ENCODE measurements at places on chromosomes 6 and 20.

DNA sequence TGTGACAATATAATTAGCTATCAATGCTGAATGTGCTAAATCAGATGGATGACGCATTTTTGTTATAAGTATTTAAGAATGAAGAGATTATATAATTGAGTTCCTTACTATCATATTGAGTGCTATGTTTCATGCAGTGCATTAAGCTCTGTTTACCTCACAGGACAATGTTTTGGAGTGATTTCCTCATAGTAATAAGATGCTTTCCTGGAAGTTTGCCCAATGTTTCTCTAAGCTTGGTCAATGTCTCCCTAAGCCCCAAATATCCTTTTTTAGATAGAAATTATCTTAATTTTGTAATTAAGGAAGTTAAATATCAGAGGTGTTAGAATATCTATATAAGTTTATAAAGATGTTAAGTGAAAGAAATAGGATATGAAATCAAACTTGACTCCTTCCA, 489.6 kb downstream of the MMUT start:
- DNase-seq, result no peak

- DNase-seq, result no peak
Observed at GRCh38 chr20:62015540-62016288, 50.0 kb downstream of the TAF4 start.

DNA sequence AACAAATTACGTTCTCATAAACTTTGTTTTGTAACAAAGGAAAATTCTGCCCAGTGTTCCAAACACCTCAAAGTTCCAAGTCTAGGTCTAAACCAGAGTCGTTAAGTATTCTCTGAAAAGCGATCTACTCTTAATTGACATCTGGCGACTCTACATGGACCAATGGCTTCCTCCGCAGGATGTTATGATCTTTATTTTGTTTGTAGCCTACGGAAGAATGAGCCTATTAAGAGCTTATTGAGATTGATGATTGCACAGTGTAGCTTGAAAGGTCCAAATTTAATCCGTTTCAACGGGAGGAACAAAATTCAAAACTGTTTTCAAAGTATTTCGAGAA, 61.1 kb downstream of the FAM217A start:
- peak; percentile 41 for DNase-seq

- DNase-seq, result peak; percentile 95
Observed at GRCh38 chr20:49724408-49725223, 10.9 kb upstream of the B4GALT5 start.

- no peak for DNase-seq
Observed at GRCh38 chr20:53980031-53980465, 90.3 kb downstream of the BCAS1 start.

DNA sequence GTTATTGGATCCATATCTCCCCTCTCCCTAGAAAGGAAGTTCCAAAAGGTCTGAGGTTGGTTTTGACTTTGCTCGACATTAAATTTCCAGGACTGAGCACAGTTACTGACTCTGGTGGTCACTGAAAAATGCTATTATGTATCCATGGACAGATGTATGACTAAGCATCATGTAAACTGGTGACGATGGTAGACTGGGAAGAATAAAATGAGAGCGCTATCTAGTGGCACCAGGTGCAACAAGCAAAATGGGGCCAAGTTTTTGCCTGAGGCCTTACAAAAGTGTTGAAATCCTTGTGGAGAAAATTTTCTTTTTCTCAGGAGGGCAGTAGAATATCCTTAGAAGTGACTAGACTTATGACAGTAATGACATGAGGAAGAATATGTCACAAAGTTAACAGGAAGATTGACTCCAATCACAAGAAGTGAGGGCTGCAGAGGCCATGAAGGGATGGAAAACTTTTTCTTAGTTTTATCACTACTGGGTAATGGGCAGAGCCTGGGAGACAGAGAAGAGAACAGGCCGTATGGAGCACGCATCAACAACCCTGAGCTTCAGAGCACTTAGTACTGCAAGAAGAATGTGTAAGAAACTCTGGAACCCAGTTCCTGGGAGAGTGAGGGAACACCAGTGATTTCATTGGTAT, 88.9 kb upstream of the ELOVL5 start:
- DNase-seq, result peak; percentile 82

GRCh38 chr6:35415065-35415891, 36.9 kb upstream of the FANCE start:
- peak; percentile 79 for DNase-seq

GRCh38 chr6:6723921-6724538, 135.5 kb downstream of the LY86 start:
- peak; percentile 94 for DNase-seq

DNA sequence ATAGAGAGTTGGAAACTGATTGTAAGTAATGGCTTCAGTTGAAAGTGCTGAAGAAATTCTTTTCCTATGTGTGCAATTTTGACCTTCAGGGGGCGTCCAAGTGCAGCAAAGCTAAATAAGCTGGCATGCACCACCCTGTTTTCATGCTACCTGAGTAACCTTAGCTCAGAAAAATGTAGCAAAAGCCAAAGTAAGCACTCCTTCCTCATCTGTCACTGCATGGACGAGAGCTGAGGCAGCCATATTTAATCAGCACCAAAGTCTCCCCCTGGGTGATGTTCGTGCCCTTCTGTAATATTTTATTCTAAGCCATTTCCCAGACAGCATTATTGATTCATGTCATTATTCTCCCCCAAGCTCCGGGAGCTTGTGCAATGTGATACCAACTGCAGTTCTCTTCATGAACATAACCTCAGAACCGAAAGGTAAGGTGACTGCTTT, 123.1 kb downstream of the RPS12 start:
- DNase-seq, result peak; percentile 69

DNA sequence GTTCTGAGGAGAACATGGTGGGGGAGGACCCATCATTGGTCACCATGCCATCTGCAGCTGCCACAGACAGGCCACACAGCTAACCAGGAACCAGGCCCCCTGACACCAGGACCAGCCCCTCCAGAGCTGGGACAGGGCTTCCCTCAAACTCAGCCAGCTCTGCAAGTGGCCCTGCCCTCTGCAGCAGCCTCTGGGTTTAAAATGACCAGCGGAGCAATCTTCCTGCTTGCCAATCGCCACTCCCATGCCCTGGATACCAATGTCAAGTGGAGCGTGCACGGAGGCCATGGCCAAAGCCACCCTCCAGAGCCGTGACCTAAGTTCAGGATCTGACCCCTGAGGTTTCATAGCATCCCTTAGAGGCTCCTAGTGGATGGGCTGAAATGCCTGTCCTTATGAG, 199.4 kb downstream of the SYNDIG1 start:
- no peak for DNase-seq

DNA sequence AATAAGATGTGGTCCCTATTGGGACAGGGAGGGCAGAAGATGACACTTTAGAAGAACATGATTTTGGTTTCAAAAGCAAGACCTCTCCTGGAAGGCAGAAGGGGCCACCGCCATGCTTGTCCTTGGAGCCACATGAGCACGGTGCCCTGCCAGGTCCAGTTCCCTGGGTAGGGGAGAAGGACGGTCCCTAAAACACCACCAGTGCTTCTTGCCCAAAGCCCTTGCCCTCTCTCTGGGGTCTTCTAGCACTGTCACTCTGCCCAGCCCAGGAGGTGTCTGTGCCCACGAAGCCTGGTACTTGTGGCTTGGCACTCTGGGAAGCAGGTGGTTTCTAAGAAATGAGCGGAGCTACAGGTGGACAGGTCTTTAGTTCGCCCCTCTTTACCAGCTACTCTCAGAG, 46.0 kb downstream of the PLCG1 start:
- no peak for DNase-seq

DNA sequence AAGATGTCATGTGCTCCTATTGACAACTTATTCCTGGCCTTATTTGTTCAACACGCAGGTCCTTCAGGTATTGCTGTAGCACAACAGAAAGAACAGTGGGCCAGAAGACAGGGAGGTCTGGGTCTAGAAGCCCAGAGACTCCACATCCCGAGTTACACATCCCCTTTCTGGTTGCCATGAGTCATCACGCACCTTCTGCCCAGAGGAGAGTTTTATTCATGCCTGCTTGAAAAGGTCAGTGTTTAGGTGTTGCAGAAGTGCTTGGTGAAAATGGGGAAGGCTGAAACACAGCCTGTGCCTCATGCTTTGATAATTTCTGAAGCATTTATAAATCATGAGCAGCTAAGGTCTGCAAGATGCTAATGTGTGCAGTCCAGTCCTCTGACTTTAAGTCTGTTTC, 256.4 kb downstream of the GMPR start:
- DNase-seq, result no peak

DNA sequence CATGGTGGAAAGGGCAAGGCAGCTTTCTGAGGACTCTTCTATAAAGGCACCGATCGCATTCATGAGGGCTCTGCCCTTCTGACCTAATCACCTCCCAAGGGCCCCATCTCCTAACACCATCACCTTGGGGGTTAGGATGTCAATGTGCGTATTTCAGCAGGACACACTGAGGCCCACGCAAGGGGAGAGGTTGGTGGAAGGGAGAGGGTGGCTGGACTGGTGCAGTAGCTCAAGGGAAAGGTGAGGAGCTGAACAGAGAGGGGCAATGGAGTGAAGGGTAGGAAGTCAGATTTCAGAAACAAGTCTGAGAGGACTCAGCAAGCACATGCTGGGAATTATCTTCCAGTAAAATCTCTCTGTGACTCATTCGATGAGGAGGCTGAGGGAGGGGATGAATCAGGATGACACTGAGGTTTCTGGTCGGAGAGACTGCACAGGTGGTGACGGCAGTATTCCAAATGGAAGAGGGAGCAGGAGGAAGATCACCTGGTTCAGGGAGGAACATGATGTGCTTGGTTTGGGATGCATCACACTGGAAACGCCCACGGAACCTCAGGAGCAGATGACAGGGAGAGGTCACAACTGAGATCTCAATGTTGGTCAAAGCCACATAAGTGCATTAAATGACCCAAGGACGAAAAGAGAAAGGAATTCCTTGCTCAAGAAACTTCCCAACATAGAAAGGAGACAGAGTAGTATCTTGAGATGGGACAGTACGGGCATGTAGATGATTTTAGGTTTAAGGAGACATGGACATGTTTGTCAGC, 67.1 kb downstream of the TFAP2A start:
- no peak for DNase-seq

- no peak for DNase-seq
Observed at GRCh38 chr20:38007526-38007925, 25.7 kb downstream of the TTI1 start.

DNA sequence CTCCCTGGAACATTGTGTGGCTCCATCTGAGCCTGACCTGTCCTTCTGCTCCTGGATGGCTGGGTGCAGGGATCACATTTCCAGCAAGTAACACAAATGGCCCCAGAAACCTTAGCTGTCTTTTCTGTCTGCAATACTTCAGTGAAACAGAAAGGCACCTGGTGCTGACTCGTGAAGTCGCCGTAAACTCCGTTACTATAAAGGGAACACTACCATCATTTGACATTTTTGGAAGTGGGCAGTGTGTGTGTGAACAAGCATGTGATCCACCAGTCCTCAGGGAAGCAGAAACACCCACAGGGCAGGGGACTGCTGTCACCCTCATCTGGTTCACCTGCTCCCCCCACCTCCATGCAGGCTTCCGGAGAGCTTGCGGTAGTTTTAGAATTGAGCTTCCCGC, 23.9 kb downstream of the SERPINB6 start:
- no peak for DNase-seq

DNA sequence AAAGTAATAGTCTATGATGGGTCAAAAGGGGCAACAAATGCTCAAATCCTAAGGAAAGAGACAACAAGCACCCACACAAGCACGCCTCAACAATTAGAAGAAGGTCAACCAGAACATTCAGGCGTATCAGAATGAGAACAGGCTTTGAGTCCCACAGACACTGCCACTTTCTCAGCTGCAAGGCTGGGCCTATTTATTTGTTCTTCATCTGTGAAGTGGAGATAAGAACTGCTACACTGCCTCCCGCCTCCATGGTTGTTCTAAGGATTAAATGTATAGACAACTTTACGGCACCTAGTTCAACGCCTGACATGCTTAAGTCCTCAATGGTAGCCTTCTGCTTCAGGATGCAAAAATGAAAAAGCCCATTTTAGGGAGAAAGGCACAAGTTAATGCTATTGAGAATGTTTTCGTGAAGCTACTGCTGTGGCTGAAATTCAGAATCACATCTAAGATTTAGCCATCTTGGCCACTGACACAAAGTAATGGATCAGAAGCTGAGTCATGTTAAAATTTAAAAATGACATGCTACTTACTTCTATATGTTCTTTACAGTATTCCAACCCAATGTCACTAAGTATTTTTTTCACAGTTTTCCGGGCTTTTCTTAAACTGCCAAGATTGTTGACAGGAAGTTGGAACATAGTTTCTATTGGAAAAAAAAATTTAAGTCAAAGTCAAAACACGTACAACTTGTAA, 27.7 kb downstream of the ADNP start:
- no peak for DNase-seq

DNA sequence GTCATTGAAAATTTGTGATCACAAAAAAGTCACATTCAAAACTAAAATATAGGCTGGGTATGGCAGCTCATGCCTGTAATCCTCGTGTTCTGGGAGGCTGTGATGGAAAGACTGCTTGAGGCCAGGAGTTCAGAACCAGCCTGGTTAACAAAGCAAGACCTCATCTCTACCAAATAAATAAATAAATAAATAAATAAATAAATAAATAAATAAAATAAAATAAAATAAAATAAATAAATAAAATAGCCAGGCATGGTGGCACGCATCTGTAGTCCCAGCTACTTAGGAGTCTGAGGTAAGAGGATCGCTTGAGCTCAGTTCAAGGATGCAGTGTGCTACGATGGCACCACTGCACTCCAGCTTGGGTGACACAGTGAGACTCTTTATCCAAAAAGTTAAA, 343.1 kb upstream of the RUNX2 start:
- DNase-seq, result no peak

DNA sequence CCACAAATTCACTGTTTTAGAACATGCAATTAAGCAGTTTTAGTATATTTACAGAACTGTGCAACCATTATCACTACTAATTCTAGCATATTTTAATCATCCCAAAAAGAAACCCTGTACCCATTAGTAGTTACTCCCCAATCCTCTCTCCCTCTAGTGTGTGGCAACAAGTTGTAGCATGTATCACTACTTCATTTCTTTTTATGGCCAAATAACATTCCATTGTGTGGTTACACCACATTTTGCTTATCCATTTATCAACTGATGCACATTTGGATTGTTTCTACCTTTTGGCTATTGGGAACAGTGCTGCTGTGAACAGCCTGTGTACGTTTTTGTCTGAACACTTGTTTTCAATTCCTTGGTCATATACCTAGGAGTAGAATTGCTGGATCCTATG, 31.5 kb upstream of the FKBP1A start:
- DNase-seq, result no peak

GRCh38 chr20:36677422-36677771, 31.4 kb upstream of the SLA2 start:
- no peak for DNase-seq
